ENCODE measurements at places on chromosomes 11 and 22.

DNA sequence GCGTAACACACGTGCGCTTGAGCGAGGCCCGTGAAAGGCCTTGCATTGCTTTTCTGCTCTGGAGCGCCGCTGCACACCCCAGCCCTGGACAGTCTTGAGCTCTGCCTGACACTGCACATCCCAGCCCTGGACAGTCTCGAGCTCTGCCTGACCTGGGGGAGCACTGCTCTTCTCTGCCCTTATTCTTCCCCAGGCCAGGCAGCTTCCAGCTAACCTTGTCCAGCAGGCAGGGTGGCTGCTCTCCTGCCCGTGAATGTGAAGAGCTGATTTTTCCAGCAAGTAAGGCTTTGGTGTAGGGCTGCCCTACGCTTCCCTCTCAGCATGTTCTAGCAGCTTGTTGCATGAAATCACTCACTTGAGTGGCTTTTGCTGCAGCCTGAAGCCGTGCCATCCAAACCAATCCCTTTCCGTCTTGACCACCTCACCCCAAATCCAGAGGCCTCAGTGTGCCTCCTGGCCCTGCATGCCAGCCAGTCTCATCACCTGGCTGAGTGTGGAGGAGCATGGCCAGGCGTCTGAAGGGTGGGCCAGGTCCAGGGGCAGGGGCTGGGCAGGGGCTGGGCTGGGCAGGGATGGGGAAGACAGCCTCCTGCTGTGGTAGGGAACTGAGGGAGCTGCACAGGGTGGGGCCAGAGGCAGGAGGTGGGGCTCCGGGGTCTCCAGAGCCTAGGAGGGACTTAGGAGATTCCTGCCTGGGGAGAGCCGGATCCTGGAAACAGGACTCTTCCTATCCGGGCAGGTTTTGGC lies 89.5 kb upstream of the B3GAT1 start:
- no peak for DNase-seq

DNA sequence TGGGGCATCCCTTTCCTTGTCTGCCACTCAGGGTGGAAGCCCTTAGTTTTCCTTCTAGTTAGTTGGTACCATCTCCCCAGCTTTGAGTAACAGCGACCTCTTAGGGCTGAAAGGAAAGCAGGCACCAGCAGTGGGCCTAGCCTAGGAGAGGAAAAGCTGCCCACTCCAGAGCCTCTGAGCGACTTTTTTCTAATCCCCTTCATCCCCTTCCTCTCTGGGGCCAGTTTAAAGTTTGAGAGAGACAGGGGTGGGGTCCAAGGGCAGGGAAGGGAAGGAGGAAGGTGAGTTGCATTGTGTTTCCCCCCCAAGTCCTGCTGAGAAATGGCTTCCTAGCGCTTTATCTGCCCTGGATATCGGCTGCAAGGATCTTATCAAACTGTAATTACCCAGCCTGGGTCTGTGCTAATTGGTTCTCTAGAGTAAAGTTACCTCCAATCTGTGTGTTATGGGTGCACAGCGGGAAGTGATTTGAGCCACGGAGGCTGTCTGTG lies 573.9 kb upstream of the CADM1 start:
- no peak for DNase-seq

DNA sequence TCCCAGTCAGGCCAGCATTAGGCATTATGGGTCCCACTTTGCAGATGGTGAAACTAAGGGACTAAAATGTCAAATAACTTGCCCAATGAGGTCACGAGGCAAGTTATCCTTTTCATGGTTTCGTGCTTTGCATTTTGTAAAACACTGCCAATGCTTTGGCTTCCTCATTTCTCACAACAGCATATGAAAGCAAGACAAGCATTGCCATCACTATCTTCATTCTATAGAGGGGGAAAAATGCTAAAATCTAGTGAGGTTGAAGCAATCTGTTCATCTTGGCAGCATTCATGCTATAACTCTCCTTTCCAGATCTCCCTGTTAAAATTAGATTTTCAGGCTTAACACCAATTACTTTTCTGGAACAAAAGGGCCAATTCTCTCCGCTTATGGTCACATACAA lies 14.8 kb downstream of the FAM181B start:
- no peak for DNase-seq

DNA sequence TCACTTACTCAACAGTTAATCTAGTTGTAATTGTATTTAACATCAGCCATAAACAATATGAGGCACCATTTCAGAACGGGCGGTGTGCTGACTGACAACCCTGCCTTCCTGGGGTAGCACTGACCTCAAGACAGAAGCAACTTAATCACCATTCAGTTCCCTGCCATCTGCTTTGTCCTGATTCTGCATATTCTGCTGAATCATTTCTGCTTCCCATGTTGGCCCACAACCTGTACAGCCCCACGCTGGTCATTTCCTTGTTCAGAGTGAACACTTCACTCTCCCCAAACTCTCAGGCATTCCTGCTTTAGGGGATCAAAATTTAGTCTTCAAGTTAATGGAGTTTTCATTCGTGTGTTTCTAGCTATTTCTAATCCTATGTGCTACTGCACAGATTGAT lies 132.3 kb upstream of the ZBED5 start:
- no peak for DNase-seq

DNA sequence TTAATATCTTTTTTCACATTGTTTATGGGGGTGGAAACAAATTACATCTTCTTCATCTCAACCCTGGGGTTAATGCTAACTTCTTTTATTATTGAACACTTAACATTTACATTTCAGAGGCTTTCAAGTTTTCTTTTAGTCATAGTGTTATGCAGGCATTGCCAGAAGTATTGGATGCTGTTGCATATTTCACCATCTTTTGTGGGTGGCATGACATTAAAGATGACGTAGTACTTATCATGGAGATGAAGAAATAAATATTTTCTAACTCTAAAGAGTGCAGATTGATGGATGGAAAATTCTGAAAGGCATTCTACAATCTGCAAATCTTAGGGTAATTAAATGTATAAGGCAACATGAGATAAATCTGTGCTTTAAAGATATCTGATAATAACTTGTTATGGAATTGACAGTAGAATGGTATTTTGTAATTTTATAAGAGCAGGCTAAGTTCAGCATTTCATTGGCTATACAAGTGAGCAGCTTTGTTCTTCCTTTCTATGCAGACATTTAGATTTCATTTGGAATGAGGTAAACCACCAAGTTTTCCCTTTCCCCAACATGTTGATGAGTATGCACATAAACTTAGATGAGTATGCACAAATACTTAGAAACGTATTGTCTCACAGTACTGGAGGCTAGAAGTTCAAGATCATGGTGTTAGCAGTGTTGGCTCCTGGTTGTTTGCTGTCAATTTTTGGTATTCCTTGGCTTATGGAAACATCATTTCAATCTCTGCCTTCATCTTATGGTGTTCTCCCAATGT lies 924.4 kb downstream of the METTL15 start:
- no peak for DNase-seq

- no peak for DNase-seq
These were observed 40.8 kb downstream of the PLEKHA7 start for GRCh38 chr11:16973338-16973964.

DNA sequence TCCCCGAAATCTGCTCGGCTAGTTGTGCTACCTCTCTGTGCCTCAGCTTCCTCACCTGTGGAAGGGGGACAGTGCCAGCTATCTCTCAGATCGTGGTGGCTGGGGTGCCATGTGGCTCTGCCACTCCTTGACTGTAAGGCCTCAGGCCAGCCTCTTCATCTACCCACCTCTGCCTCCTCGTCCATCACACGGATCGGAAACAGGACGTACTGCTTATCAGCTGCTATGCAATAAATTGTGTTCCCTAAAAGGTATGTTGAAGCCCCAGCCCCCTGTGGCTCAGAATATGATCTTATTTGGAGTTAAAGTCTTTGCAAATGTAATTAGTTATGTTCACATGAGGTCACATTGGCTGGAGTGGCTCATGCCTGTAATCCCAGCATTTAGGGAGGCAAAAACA lies 7.8 kb downstream of the PPM1F start:
- no peak for DNase-seq

- no peak for DNase-seq
These were observed 1.3 kb upstream of the KMT5B start for GRCh38 chr11:68214173-68215086.

DNA sequence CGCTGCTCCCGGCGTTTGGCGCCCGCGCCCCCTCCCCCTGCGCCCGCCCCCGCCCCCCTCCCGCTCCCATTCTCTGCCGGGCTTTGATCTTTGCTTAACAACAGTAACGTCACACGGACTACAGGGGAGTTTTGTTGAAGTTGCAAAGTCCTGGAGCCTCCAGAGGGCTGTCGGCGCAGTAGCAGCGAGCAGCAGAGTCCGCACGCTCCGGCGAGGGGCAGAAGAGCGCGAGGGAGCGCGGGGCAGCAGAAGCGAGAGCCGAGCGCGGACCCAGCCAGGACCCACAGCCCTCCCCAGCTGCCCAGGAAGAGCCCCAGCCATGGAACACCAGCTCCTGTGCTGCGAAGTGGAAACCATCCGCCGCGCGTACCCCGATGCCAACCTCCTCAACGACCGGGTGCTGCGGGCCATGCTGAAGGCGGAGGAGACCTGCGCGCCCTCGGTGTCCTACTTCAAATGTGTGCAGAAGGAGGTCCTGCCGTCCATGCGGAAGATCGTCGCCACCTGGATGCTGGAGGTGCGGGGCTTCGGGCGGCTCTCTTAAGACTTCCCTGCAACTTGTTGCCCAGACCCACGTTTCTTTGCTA lies at the start of gene CCND1:
CCND1 (plus strand) TSS at position 162 of the 587 bp plus-strand sequence; CDS start at position 320, 158 bp downstream.
- DNase-seq: no peak

GRCh38 chr11:64878223-64878493 lies 263 bp downstream of the EHD1 start:
- no peak for DNase-seq

GRCh38 chr11:14026961-14027360 lies 64.4 kb downstream of the SPON1 start:
- DNase-seq: no peak

- DNase-seq: no peak
These were observed 723.1 kb upstream of the KIRREL3 start for GRCh38 chr11:127723714-127724113.

- DNase-seq: no peak
These were observed 1432.9 kb downstream of the BRD1 start for GRCh38 chr22:48394787-48395186.

- no peak for DNase-seq
These were observed 14.8 kb downstream of the IGLL5 start for GRCh38 chr22:22902247-22903001.

- DNase-seq: no peak
These were observed 7.7 kb downstream of the SLC22A8 start for GRCh38 chr11:63007920-63008319.

DNA sequence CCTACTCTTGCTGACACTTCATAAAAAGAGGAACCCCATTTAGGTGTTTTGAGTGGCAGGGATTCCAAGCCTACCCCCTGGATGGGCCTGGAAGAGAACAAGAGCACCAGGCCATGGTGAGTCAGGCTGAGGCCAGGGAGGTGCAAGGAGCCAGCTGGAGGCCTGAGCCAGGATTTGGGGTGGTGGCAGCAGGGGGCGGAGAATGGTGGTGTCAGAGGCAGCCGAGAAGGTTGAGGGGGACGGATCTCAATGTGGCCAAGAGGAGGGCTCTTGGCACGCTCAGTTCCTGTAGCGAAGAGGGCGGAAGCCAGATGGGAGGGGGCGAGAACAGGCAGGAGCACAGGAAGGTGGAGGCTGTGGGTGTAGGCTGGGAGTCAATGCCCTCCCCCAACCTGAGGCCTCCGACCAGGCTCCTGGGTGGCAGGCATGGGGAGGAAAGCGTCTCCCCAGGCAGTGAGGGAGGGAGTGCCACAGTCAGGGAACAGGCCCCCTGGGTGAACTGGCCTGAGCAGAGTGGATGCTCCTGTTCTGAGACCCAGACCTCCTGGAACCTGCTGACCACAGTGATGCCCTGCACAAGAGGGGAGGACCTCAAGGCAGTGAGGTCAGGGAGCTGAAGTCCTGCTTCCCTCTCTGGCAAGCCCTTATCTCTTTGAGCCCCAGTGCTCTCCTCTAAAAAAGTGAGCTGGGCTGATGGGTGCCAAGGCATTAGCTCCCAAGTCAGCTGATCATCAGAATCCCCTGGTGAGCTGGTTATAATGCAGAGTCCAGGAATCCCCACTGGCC lies 13.9 kb downstream of the RTN4RL2 start:
- no peak for DNase-seq

DNA sequence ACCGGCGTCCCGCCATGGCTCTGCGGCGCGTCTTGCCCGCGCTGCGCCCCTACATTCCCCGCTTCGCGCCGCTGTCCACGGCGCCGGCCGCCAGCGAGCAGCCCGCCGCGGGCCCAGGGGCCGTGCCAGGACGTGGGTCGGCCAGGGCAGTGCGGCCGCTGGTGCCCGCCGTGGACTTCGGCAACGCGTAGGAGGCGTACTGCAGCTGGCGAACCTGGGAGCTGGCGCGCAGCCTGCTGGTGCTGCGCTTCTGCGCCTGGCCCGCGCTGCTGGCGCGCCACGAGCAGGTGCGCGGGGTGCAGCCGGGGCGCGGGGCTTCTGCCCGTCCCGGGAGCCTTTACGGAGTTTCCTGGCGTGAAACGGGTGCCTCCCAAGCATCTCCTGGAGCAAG lies 20.1 kb downstream of the DGCR6L start:
- DNase-seq: no peak

GRCh38 chr22:39446239-39446721 lies 10.5 kb upstream of the MGAT3 start:
- no peak for DNase-seq
